Endodermal cell (in vitro differentiated cells): ENCODE measurements at places on chromosomes 12 and 14. TPM values are rescaled to one million over a fixed set of nuclear protein-coding genes. Genes with fewer than 3 reads are reported as not detected.

Gene CCDC184
- total RNA-seq = 0.59 TPM in 1 of 3 replicates, not detected in the others

Gene KRT5
- not detected in 2 replicates for total RNA-seq

Gene AQP6
- 0.19 to 0.20 TPM in 2 of 3 replicates, not detected in the other for total RNA-seq

Gene ITPR2
- 71.7 and 74.4 TPM in 2 replicates for total RNA-seq

Gene PLEKHH1
- 52.6 and 61.1 TPM in 2 replicates for total RNA-seq

Gene GOLT1B
- total RNA-seq = 33.6 to 41.3 TPM (median 38.2 TPM) in 3 replicates

Gene CELA1
- total RNA-seq = not detected in 3 replicates

Gene RBMS2
- total RNA-seq = 26.3 to 38.9 TPM (median 38.1 TPM) in 3 replicates

Gene OR5AU1
- total RNA-seq = not detected in 2 replicates

- H3K4me3 ChIP-seq = no peak overlapping the region
- H3K4me1 ChIP-seq = peaks cover 3% of the 10 kb centered on the region
- peaks cover 16% of the 10 kb centered on the region for H3K27me3 ChIP-seq
- H3K27ac ChIP-seq = no peak overlapping the region
Observed at GRCh38 chr12:115398311-115398781, 714.4 kb upstream of the TBX3 start.

DNA sequence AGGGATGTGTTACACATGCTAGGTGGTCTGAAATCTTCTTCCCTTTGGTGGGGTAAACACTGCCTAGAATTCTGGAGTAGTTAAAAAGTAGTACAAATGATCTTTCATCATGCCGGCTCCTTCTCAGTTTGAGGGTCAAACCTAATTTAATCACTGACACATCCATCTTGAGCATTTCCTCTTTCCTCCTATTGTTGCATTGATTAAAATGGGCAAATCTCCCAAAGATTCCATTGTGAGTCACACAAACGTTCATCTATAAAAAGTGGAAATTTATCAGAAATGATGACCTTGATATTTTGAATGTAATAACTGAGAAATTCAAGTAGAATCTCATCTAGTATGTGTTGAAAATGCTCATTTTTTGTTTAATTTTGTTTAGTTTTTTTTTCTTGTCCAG lies 996.0 kb downstream of the NRXN3 start:
- no peak overlapping the region for H3K4me3 ChIP-seq
- no peak for DNase-seq
- H3K36me3 ChIP-seq = no peaks in the 10 kb centered on the region
- H3K27me3 ChIP-seq = no peaks in the 10 kb centered on the region
- H3K27ac ChIP-seq = no peak overlapping the region

DNA sequence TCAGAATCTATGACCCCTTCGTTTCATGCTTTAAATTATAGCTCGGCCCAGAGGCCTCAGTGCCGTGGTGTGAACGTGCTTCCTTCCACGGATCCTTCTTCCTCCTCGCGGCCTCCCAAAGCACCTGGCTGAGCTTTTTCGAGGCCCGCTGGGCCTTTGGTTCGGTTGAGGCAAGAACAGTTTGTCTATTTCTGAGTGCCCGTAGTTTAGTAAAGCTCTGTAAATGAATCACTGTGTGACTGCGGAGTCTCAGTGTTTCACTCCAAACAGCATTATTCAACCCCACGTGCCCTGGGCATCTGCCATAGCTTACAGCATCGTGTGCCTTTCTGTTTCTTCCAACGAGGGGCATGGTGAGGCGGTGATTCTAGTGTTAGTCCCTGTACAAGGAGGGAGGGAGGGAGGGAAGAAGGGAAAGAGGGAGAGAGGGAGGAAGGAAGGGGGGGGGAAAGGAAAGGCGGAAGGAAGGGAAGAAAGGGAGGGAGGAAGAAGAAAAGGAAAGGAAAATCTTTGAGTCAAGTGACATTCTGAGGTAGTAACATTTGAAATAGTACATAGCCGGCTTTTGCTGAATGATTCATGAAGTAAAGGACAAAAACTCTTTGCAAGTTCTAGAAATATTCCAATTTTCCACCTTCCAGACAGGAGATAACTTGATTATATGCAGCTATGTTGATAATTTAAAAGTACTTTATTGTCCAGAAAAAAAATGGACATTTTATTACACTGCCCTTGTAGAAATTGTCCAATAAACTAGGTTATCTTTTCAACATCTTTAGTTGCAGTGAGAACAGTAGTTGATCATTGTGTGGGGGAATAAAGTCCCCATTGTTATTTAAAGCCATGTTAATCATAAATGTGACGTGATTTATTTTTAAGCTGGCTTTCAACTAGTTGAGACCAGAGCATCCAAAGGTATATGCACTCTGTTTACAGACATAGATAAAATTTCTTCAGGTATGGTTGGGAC lies 1.2 kb upstream of the TRIM9 start:
- peak overlapping the region; percentile 64 for H3K27ac ChIP-seq
- H3K36me3 ChIP-seq = no peaks in the 10 kb centered on the region
- DNase-seq = no peak
- peaks cover 74% of the 10 kb centered on the region for H3K27me3 ChIP-seq

DNA sequence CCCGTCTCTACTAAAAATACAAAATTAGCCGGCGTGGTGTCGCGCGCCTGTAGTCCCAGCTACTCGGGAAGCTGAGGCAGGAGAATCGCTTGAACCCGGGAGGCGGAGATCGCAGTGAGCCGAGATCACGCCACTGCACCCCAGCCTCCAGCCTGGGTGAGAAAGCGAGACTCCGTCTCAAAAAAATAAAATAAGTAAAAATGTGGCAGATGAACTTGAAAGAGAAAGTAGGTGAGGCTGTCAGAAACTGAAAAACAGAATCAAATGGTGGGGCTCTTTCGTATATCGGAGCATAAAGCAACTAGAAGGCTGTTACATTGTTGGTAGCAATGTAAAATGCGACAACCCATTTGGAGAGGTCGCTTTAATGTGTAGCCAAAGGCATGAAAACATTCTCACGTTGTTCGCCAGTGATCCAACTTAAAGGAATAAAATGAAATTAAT lies 767 bp upstream of the CCNT1 start:
- no peaks in the 10 kb centered on the region for H3K4me1 ChIP-seq
- no peak for DNase-seq
- H3K27me3 ChIP-seq = no peaks in the 10 kb centered on the region
- H3K27ac ChIP-seq = peak overlapping the region; percentile 82
- peaks cover 25% of the 10 kb centered on the region for H3K36me3 ChIP-seq

DNA sequence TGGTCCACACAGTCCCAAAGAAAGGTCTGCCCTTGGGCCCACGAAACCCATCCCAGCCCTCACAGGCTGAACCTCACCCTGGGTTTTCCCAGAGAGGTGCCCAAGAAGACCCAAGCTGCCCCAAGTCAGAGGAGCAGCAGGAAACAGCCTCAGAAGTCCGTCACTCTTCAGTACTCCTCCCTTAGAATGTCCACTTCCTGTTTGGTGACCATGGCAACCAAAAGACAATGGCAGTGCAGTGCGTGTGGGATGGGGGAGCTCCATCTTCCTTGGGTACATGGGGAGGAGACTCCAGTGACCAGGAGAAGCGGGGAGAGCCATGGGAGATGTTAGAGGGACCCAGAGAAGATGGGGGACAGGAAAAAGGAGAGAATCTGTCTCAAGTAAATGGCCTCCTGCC lies 11.3 kb downstream of the SELPLG start:
- no peaks in the 10 kb centered on the region for H3K4me1 ChIP-seq
- H3K36me3 ChIP-seq = no peaks in the 10 kb centered on the region
- no peak overlapping the region for H3K4me3 ChIP-seq
- H3K27me3 ChIP-seq = no peaks in the 10 kb centered on the region
- H3K27ac ChIP-seq = no peak overlapping the region
- peak; percentile 80 for DNase-seq

- no peaks in the 10 kb centered on the region for H3K36me3 ChIP-seq
- H3K4me1 ChIP-seq = no peaks in the 10 kb centered on the region
- DNase-seq = no peak
- no peaks in the 10 kb centered on the region for H3K27me3 ChIP-seq
Observed at GRCh38 chr12:78853231-78853630, 11.3 kb upstream of the SYT1 start.

- H3K4me1 ChIP-seq = no peaks in the 10 kb centered on the region
- peaks cover 15% of the 10 kb centered on the region for H3K27me3 ChIP-seq
- no peak overlapping the region for H3K4me3 ChIP-seq
Observed at GRCh38 chr12:16599081-16599480, 6.9 kb downstream of the LMO3 start.

DNA sequence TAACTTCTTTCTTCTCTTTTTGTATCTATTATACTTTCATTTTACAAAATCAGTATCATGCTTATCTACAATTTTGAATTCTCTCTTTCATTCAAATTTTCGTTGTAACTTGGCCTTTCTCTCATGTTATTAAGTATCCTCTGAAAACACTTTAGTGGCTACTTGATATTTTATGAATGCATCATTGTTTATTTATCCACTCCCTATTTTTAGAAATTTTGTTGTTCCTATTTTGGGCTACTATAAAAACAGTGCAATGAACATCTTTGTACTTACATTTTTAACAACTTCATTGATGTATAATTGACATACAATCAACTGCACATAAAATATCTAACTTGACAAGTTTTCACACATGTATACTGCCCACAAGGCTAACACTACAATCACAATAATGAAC lies 44.0 kb upstream of the AMIGO2 start:
- DNase-seq = no peak
- no peaks in the 10 kb centered on the region for H3K27me3 ChIP-seq
- H3K36me3 ChIP-seq = no peaks in the 10 kb centered on the region
- no peak overlapping the region for H3K4me3 ChIP-seq
- H3K4me1 ChIP-seq = no peaks in the 10 kb centered on the region

- H3K27ac ChIP-seq = no peak overlapping the region
- H3K36me3 ChIP-seq = no peaks in the 10 kb centered on the region
- H3K4me1 ChIP-seq = no peaks in the 10 kb centered on the region
- peaks cover 45% of the 10 kb centered on the region for H3K27me3 ChIP-seq
Observed at GRCh38 chr14:100584056-100585031, 2.9 kb downstream of the BEGAIN start.

DNA sequence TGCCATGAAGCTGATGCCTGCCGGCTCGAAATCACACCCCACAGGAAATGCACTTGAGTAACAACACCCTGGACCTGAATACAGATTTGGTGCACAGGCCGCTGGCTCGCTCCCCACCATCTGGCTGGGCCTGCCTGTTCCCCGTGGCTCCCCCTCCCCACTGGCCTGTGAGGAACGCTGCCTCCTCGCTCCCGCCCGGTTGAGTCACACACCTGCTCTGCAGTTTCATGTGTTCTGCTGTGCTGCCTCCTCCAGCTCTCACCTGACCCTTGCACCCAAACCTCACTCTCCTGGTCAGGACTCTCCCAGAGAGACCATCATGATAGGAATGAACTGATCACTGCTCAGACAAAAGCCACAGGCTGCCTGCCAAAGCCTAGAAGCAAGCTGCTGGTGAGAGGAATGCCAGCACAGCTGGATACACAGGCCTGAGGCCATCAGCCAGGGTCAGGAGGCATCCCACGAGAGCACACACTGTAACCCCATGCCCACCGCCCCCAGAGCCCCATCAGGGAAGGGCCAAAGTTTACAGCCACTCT lies 3.8 kb upstream of the SIVA1 start:
- H3K27me3 ChIP-seq = no peaks in the 10 kb centered on the region
- peak; percentile 61 for DNase-seq
- H3K36me3 ChIP-seq = no peaks in the 10 kb centered on the region
- H3K4me3 ChIP-seq = no peak overlapping the region
- no peak overlapping the region for H3K27ac ChIP-seq

GRCh38 chr12:108575199-108575912 lies 13.0 kb downstream of the ISCU start:
- peak; percentile 17 for DNase-seq
- H3K36me3 ChIP-seq = no peaks in the 10 kb centered on the region
- H3K27ac ChIP-seq = no peak overlapping the region
- no peak overlapping the region for H3K4me3 ChIP-seq
- no peaks in the 10 kb centered on the region for H3K27me3 ChIP-seq

- H3K4me3 ChIP-seq = no peak overlapping the region
- DNase-seq = no peak
- no peaks in the 10 kb centered on the region for H3K36me3 ChIP-seq
- H3K4me1 ChIP-seq = peaks cover 3% of the 10 kb centered on the region
Observed at GRCh38 chr12:92363295-92364146, 217.9 kb upstream of the BTG1 start.

DNA sequence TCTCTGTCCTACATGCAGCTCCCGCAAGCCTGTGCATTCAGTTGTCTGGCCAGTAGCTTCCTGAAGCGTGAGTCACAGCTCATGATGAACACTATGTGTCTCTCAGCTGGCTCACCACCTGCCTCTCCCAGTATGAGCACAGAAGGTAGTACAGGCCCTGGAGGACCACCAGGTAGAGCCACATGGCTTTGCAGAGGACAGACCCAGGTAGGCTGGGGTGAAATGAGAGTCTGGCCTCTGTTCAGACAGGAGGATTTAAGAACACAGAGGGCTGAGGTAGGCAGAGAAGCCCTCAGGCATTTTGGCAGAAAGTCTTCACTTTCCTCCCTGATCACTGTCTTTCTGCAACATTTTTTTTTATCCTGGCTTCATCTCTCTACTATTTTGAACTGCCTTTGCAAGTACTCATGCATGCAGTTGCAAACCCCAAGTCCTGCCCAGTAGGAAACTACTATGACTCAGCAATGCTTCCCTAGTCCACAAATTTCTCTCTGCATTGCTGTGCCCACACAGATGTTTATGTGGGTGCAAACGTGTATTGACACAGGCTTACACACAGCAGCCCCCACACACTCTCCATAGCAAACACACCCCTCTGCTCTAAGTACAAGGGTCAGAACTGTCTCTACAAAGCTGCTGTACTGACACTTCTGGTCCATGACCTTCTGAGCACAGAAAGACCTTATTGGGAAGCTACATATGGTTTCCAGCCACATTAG lies 7.2 kb upstream of the SDR9C7 start:
- peak; percentile 47 for DNase-seq
- no peak overlapping the region for H3K27ac ChIP-seq
- no peaks in the 10 kb centered on the region for H3K27me3 ChIP-seq
- H3K4me1 ChIP-seq = no peaks in the 10 kb centered on the region
- no peak overlapping the region for H3K4me3 ChIP-seq

DNA sequence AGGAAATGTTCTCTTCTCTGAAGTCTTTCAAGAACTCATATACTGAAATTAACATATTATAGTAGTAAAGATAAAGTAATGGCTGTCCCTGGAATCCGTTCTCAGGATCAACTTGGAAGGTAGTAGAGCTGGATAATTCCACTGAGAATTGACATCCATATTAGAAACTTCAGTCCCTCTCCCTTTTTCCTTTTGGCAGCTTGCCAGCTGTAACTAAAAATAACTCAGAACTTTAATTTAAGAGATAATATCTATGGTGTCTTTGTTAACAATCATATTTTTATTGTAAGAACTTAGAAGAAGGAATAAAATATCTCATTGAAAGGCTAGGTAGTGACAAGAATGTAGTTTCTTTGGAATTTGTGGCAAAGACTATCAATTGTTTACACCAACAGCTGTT lies 61.4 kb upstream of the PLEKHA5 start:
- H3K36me3 ChIP-seq = no peaks in the 10 kb centered on the region
- no peak for DNase-seq
- no peak overlapping the region for H3K27ac ChIP-seq
- no peaks in the 10 kb centered on the region for H3K27me3 ChIP-seq

- H3K4me3 ChIP-seq = no peak overlapping the region
- DNase-seq = no peak
- peaks cover 60% of the 10 kb centered on the region for H3K36me3 ChIP-seq
- peaks cover 4% of the 10 kb centered on the region for H3K4me1 ChIP-seq
- no peak overlapping the region for H3K27ac ChIP-seq
- no peaks in the 10 kb centered on the region for H3K27me3 ChIP-seq
Observed at GRCh38 chr14:101908795-101909194, 55.6 kb upstream of the DYNC1H1 start.

GRCh38 chr12:106655577-106655976 lies 72.8 kb downstream of the RFX4 start:
- no peak for DNase-seq
- H3K27me3 ChIP-seq = no peaks in the 10 kb centered on the region
- no peak overlapping the region for H3K4me3 ChIP-seq
- no peaks in the 10 kb centered on the region for H3K36me3 ChIP-seq
- H3K27ac ChIP-seq = no peak overlapping the region
- H3K4me1 ChIP-seq = no peaks in the 10 kb centered on the region
